ENCODE measurements at places on chromosomes 2 and 18.

GRCh38 chr2:225031599-225031998 lies 10.7 kb downstream of the DOCK10 start:
- no peak for DNase-seq

DNA sequence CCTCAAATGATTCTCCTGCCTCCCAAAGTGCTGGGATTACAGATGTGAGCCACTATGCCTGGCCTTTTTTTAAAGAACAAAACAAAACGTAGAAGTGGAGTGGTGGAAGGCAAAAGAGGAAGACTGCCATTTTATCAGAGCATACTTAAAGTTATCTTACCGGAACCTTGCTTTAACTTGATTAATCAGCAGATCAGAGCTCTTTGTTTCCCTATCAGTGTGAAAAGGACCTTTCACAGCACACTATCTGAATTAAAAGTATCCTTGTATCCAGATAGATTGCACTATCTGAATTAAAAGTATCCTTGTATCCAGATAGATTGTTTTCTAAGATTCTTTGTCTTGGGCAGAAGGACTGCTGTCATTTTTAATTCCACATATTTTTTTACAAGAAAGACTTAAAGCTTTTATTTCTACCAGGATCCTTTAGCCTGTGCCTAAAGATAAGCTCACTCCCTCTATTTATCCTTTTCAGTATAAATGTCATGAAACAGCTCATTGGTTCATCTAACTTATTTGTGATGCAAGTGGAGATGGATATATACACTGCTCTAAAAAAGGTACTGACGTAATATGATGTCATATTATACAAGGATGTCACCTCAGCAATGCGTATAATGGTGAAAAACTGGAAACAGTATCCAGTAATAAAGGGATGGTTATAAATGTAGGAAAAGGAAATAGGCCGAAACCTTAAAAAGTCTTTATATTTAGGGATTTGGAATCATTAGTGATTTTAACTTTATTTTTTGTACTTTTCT lies 17.8 kb downstream of the GMCL1 start:
- no peak for DNase-seq

DNA sequence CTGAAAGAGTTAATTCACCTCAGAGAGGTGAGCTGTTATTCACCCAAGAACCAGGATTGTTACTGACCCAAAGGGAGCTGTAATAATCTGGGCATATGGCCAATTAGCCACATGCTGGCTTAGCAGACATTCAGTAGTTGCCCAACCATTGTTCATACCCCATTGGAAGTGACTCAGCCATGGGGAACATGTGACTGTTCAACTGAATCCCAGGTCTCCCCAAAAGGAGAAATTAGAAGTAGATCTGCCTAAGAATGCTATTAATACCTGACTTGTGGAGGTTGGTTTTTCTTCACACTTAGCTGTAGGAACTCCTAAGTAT lies 272.6 kb upstream of the UBE2E3 start:
- no peak for DNase-seq

DNA sequence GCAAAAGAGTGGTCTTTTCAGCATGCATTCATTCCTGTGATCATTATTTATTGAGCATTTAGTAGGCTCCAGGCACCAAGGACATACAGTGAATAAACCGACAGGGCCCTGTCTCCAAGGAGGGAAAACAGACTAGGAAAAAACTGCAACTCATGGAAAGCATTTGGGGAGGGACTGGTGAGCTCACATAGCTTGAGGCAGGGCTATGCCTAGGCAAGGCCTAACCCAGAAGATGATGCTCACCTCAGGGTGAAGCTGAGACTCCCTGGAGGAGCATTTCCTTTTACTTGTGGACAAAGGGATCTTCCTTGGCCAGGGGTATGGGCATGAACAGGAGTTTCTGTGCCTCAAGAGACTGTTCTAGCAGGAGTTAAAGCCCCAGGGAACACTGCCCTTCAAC lies 3.9 kb downstream of the CXCR1 start:
- DNase-seq: no peak

DNA sequence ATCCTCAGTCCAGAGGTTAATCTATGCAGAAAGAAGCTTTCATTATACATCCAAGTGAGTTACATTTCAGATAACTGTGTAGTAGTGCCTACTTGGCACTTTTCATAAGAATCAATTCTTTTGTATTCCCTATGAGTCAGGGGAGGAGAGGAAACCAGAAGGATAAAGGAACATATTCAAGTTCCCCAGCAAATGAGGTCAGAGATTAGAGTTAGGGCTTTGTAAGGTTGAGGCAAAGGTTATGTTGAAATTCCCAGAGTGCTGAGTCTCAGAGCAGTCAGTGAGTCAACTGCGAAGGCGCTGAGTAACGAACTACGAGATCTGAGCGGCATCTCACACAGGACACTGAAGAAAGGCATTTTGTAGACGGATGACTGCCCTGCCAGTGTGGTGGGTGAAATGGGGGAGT lies 25.1 kb upstream of the ME2 start:
- DNase-seq: no peak

DNA sequence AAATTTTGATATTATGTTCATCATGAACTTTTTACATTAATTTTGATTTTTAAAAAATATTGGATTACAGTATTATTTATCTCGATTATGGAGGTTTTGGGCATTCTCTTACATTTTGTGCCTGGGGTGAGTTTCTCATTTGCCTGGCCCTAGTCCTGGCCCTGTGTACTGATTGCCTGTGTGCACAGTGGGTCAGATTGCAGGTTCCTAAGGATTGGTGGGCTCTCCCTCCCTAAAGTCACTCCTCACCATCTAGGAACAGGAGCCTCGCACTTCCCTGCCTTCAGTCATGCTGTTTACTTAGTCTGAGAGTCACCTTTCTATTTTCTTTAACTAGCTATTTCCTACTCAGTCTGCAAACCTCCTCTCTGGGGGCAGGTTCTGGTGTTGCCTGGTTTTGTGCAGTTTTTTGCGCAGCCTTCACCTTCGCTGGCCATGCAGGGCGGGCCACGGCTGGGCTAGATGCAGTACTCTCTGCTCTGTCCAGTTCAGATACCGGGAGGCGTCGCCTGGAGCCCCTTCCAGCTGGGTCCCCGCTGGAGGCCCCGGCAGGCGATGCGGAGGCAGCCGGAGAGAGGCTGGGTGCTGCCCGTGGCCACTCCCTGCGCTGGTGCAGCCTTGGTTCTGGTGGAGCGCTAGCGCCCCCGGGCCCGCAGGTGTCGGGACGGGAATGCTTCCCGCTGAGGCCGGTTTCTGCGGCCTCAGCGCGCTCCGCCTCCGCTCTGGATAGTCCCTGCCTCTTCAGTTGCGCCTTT lies 23.3 kb upstream of the MC5R start:
- DNase-seq: no peak

- DNase-seq: no peak
Measured at GRCh38 chr2:77479395-77479794, 42.8 kb downstream of the LRRTM4 start.

DNA sequence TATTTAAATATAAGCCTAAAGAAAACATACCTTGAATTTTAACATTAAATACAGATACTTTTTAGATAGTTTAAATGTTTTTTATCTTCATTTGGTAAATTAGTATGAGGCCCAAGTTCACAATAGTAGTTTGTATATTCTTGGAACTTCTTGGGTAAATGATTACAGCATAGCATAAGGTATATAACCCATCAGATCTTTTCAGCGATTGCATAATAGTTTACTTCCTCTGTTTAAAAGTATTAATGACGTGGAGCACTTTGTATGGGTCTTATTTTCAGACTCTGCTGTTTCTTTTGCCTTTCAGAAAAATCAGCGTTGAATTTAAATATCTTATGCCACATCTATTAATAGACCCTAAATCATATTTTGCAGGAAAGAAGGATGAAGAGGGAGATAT lies 60.2 kb downstream of the CHRNA1 start:
- DNase-seq: no peak

DNA sequence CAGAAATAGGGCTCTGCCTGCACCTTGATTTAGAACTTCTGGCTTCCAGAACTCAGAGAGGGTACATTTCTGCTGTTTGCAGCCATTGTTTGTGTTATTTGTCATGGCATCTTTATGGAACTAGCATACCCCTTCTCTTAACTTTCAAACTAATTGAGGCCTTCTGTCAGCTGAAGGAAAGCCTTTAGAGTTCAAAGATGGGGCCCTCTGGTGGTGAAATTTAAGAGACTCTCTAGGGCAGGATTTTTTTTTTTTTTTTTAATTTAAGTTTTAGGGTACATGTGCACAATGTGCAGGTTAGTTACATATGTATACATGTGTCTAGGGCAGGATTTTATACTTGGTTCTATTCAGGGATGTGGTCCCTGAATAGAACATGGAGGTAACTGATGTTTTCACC lies 260.6 kb upstream of the LINC00305 start:
- DNase-seq: no peak

DNA sequence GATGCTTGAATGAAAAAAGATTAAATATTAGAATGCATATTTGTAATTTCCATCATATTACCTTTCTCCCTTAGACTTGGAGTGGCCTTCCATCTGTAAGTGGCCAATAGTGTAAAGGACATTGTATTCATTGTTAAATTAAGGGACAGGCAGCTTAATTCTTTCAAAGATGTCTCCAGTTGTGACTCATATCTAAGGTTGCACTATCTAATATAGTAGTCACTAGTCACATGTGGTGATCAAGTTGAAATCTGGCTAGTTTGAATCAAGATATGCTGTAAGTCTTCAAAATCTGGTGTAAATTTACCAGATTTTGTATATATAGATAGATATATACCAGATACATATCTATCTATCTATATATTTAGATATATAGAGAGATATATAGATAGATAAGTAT lies 52.4 kb upstream of the AGPS start:
- no peak for DNase-seq

GRCh38 chr2:223582001-223582400 lies 20.2 kb downstream of the SCG2 start:
- DNase-seq: no peak

DNA sequence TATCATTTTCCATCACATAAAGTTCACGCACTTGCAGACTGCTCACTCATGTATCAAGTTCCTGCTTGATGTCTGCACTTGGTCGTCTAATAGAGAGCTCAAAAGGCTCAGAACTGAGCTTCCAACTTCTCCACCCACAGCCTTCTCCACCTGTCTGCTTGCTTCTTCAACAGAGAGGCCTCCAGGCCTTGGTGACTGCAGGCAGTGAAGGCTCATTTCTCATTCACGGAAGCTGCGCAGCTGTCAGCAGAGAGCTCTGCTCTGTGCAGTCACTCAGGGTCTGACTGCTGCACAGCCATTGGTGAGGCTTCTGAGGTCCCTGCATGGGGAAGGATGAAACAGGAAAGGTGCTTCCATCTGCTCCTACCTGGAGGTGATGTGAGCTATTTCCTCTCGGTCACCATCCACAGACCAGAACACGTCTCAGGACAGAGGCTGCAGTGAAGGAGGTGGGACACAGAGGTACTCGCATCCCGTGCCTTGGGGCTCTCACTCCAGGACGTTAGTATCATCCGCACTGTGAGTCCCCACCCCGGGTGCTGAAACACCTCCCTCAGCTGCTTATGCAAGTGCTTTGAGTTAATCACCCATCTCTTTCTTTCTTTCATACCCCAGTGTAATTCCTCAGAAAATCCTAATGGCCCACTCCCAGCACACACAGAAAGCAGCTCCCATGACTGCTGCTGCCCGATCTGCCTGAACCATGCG lies 126.2 kb downstream of the TMEM18 start:
- DNase-seq: no peak

DNA sequence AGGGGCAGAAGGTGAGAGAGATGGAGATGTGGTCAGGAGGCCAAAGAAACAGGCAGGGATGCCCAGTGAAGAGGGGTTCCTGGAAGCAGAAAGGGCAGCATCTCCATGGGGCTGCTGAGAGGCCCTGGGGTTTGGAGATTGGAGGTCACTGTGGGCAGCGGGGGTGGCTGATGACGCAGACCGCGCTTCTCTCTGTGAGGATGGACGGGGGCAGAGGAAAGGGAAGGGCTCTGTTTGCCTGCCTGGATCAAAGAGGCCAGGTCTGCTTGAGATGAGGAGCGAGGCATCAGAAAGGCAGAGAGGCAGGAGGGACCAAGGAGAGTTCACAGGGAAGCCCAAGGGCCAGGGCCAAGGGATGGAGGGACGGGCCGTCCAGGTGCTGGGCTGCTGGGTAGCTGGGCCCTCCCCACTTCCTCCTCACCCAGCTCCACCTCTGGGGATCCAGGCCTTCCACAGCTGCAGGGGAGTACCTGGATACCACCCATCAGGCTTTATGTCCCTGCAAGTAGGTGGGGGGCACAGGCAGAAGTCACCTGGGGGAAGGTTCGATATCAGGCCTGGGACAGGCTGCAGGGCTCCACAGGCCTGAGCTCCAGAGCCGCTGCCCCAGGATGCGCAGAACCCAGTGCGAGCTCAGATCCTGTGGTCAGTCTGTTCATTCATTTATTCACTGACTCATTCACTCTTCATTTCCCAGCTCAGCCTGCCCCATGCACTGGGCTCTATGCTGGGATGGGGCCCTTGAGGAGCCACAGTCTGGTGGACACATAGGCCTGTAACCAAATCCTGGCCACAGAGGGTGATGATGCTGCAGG lies 30.6 kb downstream of the ADRA2B start:
- DNase-seq: no peak

- DNase-seq: no peak
Measured at GRCh38 chr2:165905269-165905668, 48.3 kb downstream of the TTC21B start.

- DNase-seq: no peak
Measured at GRCh38 chr18:58998401-58999203, 133.9 kb downstream of the ZNF532 start.

- peak; percentile 95 for DNase-seq
Measured at GRCh38 chr2:99141110-99142108, at the start of gene C2orf15. C2orf15 (plus strand) TSS chr2:99141707; CDS start chr2:99150559, 8,852 bp downstream.

- DNase-seq: no peak
Measured at GRCh38 chr2:156340377-156340776, 7.9 kb upstream of the NR4A2 start.

- no peak for DNase-seq
Measured at GRCh38 chr2:43819491-43820163, 19.0 kb downstream of the ABCG5 start.

- DNase-seq: no peak
Measured at GRCh38 chr2:28389399-28390240, 3.0 kb upstream of the FOSL2 start.

- DNase-seq: no peak
Measured at GRCh38 chr2:42368817-42369531, 8.0 kb upstream of the COX7A2L start.

DNA sequence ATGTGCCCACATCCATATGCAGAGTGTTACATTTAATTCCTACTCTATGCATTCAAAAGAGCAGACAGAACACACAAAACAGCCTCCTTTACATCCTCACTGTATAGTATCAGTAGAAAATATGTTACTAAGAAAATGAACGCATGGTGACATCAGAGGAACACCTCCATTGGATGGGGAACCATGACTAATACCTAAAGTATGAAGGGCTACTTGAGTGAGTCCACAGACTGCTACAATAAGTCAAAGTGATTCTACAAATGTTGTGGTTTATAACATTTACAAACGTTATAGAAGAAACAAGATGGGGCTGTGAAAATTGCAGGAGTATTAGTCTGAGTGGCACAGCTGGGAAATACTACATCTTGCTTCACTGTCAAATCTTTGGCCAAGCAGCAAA lies 1830.9 kb upstream of the PIK3C3 start:
- DNase-seq: no peak

- DNase-seq: no peak
Measured at GRCh38 chr18:48126240-48126639, 195.8 kb upstream of the SMAD2 start.

- DNase-seq: no peak
Measured at GRCh38 chr2:20675701-20676352, 8.9 kb downstream of the GDF7 start.

- DNase-seq: no peak
Measured at GRCh38 chr18:26826656-26827235, 38.8 kb downstream of the AQP4 start.

GRCh38 chr18:37362158-37362890 lies 203.3 kb downstream of the CELF4 start:
- no peak for DNase-seq
